ENCODE measurements at places on chromosomes 4 and X.

DNA sequence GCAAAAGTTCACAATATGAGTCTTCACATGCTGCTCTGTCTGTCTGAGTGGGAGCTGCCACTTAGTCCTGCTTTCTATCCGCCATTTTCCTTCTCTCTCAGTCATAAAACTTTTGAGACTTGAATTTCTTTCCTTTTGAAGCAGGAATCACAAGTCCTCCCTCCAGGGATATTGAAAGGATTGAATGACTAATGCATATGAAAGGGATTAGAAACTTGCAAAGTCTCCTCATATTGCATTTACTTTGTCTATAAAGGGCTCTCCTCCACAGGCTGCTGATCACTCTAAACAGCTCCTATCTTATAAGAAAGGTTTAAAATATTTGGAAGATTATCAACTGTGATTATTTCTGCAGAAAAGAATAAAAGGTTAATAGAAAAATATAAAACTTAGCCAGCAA, 879.1 kb downstream of the ARAP2 start:
- no peak for DNase-seq

DNA sequence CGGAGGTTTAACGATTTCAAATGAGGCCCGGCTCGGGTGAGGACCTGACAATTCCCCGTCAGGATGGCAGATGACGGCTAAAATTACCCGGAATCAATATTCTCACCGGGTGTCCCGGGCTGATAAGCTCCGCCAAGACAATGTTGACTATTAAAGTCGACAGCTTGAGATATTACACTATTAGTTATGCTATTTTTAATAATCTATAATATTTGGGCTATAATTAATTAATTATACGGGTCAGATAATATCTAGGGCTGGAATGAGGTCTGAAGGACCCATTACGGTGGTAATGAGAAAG, 9.4 kb upstream of the NKX1-1 start:
- no peak for DNase-seq

DNA sequence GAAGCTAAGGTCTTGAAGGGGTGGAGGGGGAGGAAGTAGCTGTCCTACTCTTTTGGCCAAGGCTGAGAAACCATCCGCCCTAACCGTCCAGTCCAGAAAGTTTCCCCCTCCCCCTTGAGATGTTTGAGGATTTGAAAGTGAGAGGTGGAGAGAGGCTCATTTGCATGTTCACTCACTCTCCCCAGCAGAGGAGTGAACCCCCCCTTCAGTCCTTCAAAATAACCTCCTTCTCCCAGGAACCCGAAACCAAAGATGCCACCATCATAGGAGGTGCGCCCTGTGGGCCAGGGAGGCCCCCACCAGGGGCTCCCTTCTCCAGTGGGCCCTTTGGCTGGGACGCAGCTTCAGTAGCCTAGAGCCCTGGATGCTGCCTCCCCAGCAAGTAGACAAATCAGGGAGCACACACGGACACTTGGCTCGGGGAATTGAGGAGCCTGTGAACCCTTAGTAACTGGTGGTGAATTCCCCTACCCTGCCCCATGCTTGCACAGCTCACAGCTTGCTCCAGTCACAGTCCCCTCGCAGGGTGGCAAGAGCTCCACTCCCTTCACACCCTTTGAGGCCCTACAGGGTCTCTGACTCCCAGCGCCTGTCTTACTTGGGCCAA, 25.6 kb downstream of the ELF4 start:
- no peak for DNase-seq

DNA sequence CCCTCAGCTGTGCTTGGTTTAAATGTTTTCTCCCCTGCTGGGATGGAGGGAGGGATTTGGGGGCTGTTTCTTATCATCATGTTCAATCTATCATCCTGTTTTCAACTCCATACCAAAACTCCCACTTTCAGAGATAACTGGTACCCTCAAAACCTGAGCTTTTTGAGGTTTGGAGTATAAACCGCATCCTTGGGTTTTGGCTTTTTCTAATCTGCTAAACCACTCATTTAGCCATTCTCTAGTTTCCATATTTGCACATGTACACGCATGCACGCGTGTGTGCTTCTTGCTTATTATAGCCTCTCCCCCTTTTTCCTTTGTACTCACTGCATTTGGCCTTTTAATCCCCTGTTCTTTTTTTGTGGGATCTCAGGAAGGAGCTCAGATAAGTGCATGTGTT, 116.7 kb upstream of the TEX13D start:
- no peak for DNase-seq

DNA sequence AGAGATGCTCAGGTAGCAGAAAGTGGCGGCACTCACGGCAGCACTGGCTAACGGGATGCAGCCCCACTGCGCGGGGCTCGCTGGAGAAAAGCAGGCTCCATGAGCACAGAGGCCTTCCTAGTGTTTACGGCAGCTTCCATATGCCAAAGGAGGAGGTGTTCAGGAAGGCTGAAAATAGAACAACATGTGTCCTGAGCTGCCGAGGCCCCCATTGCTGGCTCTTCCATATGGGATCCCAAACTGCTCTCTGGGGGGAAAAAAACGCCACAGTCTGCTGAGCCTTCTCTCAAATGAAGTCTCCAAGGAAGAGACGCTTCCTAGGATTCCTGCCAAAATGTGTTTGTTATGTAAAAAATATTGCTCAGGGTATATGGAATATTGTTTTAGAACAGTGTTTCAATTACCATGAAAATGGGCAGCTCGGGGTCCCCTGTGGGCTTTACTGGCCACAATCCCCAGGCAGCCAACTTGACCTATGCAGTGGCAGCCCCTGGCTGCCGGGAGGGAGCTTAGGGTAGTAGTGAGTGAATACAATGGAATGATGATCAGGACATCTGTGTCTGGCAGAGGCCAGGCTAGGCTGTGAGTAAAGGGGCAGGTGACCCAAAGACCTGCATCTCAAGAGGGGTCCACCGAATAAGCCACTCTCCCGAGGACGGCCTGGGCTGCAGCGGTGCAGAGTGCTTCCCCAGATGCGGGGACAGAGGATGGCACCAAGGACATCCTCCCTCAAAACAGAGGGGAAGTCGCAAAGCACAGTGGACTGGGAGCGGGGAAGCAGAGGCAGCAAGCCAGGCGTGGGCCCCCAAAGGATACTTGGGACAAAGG, 170.1 kb downstream of the AFAP1 start:
- no peak for DNase-seq
